ENCODE measurements at places on chromosomes 5 and 9.

GRCh38 chr9:90029996-90030395 lies 425.2 kb downstream of the GADD45G start:
- DNase-seq, result no peak

DNA sequence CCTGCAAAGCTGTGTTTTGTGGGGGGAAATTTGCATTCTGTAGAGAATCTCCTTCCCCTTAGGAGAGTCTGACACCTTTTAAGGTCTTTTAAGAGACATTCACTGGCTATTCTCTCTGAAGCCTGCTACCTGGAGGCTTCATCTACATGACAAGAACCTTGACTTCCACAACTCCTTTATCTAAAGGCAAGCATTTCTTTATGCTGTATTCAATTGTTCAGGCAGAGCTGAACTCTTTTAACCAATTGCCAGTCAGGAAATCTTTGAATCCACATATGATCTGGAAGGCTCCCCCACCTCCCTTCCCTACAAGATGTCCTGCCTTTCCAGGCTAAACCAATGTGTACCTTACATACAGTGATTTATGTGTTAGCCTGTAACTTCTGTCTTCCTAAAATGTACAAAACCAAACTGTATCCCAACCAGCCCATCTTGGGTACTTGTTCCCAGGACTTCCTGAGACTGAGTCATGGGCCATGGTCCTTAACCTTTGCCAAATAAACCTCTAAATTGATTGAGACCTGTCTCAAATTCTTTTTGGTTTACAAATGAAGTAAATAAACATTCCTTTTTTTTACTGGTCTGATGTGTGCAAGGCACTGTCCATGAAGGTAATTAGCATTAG lies 9.9 kb downstream of the C9orf85 start:
- no peak for DNase-seq

- DNase-seq, result no peak
Measured at GRCh38 chr5:110398951-110399350, 327.5 kb downstream of the TMEM232 start.

GRCh38 chr9:111572950-111573604 lies 26.4 kb downstream of the PTGR1 start:
- DNase-seq, result peak; percentile 36

GRCh38 chr5:158925314-158925713 lies 174.4 kb downstream of the EBF1 start:
- no peak for DNase-seq

GRCh38 chr5:133691448-133691847 lies 79.1 kb upstream of the FSTL4 start:
- no peak for DNase-seq

All from left hindlimb (tissue), 1 donor.